SK-N-SH (cell line): ENCODE measurements at places on chromosomes 3 and 15.
A peak's percentile ranks its signal among the peaks of the same experiment; 100 is the strongest.

GRCh38 chr3:16606398-16606797 is 1.2 kb upstream of the DAZL start:
- no peak overlapping the region for H3K4me3 ChIP-seq
- H3K4me1 ChIP-seq: no peaks in the 10 kb centered on the region
- H3K27me3 ChIP-seq: no peaks in the 10 kb centered on the region

GRCh38 chr15:92821491-92822116 is 78.5 kb upstream of the CHD2 start:
- DNase-seq: no peak
- H3K4me1 ChIP-seq: peaks cover 21% of the 10 kb centered on the region
- no peak overlapping the region for H3K4me3 ChIP-seq
- H3K36me3 ChIP-seq: no peaks in the 10 kb centered on the region
- H3K27me3 ChIP-seq: no peaks in the 10 kb centered on the region
- H3K27ac ChIP-seq: peak overlapping the region; percentile 78; the same call in 1 of the 2 replicates

DNA sequence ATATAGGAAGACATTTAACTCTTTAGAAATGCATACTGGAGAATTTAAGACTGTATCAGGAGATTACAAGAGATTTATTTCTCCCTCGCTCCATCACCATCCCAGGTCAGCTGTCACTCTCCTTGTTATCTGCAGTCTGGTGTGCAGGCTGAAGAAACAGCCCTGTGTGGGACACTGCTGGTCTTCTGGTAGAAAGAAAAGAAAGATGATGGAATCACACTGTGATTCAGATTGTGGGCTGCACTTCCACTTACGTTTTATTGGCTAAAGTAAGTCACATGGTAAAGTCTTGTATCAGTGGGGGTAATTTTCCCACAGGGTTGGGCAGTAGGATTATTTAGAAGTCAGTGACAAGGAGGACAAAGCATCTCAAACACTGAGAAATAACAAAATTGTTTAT is 18.1 kb upstream of the ATP1B3 start:
- no peaks in the 10 kb centered on the region for H3K36me3 ChIP-seq
- H3K4me1 ChIP-seq: peaks cover 3% of the 10 kb centered on the region; the same call in 1 of the 2 replicates
- H3K27ac ChIP-seq: no peak overlapping the region
- H3K4me3 ChIP-seq: no peak overlapping the region

- H3K27ac ChIP-seq: no peak overlapping the region
- no peaks in the 10 kb centered on the region for H3K27me3 ChIP-seq
- no peak for DNase-seq
- H3K4me3 ChIP-seq: no peak overlapping the region
Observed at GRCh38 chr3:132134611-132135010, 99.8 kb upstream of the CPNE4 start.
